ENCODE measurements at places on chromosomes 5 and 9.

- H3K4me3 ChIP-seq, result no peak overlapping the region
- peaks cover 23% of the 10 kb centered on the region for H3K4me1 ChIP-seq
- peaks cover 26% of the 10 kb centered on the region for H3K36me3 ChIP-seq
- H3K27me3 ChIP-seq, result no peaks in the 10 kb centered on the region
Observed at GRCh38 chr5:14742498-14742897, 78.0 kb downstream of the OTULIN start.

DNA sequence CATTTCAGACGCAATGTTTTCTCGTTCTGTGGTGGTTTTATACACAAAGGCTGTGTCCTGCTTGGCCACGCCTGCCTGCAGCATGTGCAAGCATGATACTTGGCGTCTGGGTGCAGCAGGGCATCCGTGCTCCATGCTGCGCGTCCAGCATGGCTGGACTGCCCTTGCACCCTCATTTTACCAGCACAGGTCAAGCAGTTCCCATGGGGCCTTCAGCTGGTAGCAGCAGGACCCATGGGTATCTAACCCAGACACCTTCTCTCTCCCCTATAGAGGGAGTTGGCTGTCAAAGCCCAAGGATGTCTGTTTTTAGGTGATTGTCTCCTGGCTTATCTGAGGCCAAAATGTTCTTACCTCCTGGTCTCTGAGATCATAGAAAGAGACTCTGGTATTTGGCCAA, 158.3 kb upstream of the PITX1 start:
- no peak for DNase-seq
- H3K4me1 ChIP-seq, result peaks cover 1% of the 10 kb centered on the region
- H3K27me3 ChIP-seq, result peaks cover 37% of the 10 kb centered on the region
- H3K27ac ChIP-seq, result no peak overlapping the region

GRCh38 chr5:76926329-76927105, 26.3 kb upstream of the CRHBP start:
- no peak overlapping the region for H3K4me3 ChIP-seq
- no peaks in the 10 kb centered on the region for H3K27me3 ChIP-seq
- no peak overlapping the region for H3K27ac ChIP-seq
- H3K4me1 ChIP-seq, result no peaks in the 10 kb centered on the region
- H3K36me3 ChIP-seq, result no peaks in the 10 kb centered on the region

DNA sequence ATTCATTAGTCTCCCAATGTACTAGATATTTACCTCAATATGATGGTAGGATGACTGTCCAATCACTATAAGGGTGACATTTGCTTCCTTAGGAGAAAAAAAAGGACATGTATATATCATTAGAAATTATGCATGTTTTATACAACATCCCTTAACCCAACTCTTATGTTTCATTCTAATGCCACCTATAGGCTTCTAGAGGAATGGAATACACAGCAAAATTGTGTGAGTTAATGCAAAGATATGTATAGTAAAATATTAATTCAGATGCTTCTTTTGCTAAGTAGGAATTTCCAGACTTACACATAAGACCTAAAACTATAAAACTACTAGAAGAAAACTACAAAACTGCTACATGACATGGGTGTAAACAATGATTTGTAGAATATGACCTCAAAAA, 3.5 kb downstream of the PRXL2C start:
- peak overlapping the region; percentile 81 for H3K27ac ChIP-seq
- peaks cover 18% of the 10 kb centered on the region for H3K36me3 ChIP-seq
- H3K4me1 ChIP-seq, result peaks cover 21% of the 10 kb centered on the region
- H3K4me3 ChIP-seq, result no peak overlapping the region

- H3K4me1 ChIP-seq, result peaks cover 6% of the 10 kb centered on the region
- H3K4me3 ChIP-seq, result no peak overlapping the region
- H3K27ac ChIP-seq, result no peak overlapping the region
- no peak for DNase-seq
Observed at GRCh38 chr9:135186248-135187164, 99.0 kb downstream of the OLFM1 start.

GRCh38 chr5:112735702-112736101, 2.0 kb upstream of the APC start:
- H3K27ac ChIP-seq, result no peak overlapping the region
- no peak for DNase-seq
- H3K36me3 ChIP-seq, result no peaks in the 10 kb centered on the region
- no peak overlapping the region for H3K4me3 ChIP-seq
- no peaks in the 10 kb centered on the region for H3K27me3 ChIP-seq

DNA sequence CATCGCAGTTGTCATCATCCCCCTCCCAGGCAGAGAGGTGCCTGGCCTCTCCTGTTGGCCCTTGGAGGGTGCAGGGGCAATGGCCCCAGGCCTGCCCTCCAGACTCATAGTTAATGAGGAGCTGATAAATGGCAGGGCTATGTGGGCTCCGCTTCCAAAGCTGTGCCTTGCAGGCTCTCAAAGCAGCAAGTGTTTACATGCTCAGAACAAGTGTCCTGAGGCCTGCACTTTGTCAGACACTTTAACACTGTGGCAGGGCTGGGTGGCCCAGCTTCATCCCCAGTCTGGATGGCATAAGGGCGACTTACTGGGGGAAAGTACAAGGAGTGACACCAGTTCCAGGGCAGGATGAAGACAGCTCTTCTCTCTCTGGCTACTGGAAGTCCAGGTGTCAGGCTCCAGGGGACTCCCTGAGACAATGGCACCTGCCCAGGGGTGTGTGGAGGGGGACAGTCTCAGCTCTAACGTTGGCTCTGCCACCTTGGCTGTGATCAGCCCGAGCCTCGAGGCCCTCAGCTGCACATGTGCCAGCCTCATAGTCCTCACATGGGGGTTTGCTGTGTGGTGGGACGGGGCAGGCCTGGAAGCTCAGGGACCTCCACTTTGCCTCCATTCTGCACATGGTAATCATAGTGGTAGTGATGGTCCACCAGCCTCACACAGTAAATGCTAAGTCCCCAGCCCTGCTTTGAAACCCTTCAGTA, 153.4 kb downstream of the BARX1 start:
- H3K36me3 ChIP-seq, result peaks cover 7% of the 10 kb centered on the region
- no peaks in the 10 kb centered on the region for H3K4me1 ChIP-seq
- peaks cover 54% of the 10 kb centered on the region for H3K27me3 ChIP-seq
- H3K27ac ChIP-seq, result no peak overlapping the region
- H3K4me3 ChIP-seq, result no peak overlapping the region

GRCh38 chr9:24832307-24832706, 286.6 kb upstream of the IZUMO3 start:
- no peak overlapping the region for H3K27ac ChIP-seq
- H3K27me3 ChIP-seq, result no peaks in the 10 kb centered on the region
- no peak for DNase-seq
- no peaks in the 10 kb centered on the region for H3K36me3 ChIP-seq
- no peak overlapping the region for H3K4me3 ChIP-seq

- H3K36me3 ChIP-seq, result peaks cover 18% of the 10 kb centered on the region
- no peak for DNase-seq
- H3K27me3 ChIP-seq, result no peaks in the 10 kb centered on the region
- no peak overlapping the region for H3K4me3 ChIP-seq
- no peak overlapping the region for H3K27ac ChIP-seq
Observed at GRCh38 chr5:130545291-130545690, 619.8 kb downstream of the HINT1 start.

DNA sequence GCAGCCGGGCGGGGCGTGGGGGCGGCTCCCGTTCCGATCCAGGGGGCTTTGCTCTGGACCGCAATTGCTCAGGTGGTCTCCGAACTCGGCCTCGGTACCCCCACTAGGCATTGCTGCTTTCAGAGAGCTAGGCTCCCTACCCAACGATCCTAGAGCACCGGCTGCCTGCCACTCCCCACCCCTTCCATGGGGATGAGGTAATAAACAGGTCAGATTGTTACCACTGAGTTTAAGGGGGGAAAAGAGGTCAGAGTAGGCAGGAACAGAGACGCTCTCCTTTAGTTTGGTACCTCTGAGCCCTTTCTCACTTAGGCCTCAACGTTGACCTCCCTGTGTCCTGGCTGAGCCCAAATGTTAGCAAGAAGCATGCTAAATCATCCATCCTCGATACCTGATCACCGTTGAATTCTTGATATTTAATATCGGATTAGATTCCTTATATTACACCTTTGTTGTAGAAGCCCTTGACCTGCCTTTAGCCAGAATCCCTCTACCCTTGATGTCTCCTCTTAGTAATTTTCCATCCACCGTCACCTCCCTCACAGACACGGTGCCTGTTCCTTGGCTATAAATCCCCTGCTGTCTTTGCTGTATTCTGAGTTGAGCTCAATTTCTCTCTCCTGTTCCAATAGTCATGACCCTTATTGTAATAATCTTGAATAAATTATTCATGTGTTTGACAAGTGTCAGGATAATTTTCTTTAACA, 588 bp upstream of the PLPP1 start:
- no peak for DNase-seq
- H3K4me1 ChIP-seq, result peaks cover 15% of the 10 kb centered on the region
- H3K27me3 ChIP-seq, result no peaks in the 10 kb centered on the region

- H3K27me3 ChIP-seq, result no peaks in the 10 kb centered on the region
- no peaks in the 10 kb centered on the region for H3K36me3 ChIP-seq
- H3K4me1 ChIP-seq, result no peaks in the 10 kb centered on the region
- H3K27ac ChIP-seq, result no peak overlapping the region
- DNase-seq, result no peak
Observed at GRCh38 chr5:106894964-106895363, 775.8 kb downstream of the EFNA5 start.

GRCh38 chr5:81980160-81980559, 8.3 kb downstream of the ATG10 start:
- DNase-seq, result no peak
- H3K36me3 ChIP-seq, result peaks cover 7% of the 10 kb centered on the region
- H3K4me1 ChIP-seq, result peaks cover 4% of the 10 kb centered on the region
- H3K27ac ChIP-seq, result no peak overlapping the region

GRCh38 chr5:172766287-172767108, 4.5 kb downstream of the DUSP1 start:
- peak overlapping the region; percentile 17 for H3K4me3 ChIP-seq
- no peaks in the 10 kb centered on the region for H3K27me3 ChIP-seq
- H3K27ac ChIP-seq, result peak overlapping the region; percentile 99
- DNase-seq, result peak; percentile 66
- peaks cover 20% of the 10 kb centered on the region for H3K36me3 ChIP-seq
- H3K4me1 ChIP-seq, result peaks cover 62% of the 10 kb centered on the region
